ENCODE measurements at places on chromosomes 1 and 21. TPM values are rescaled to one million over a fixed set of nuclear protein-coding genes. Genes with fewer than 3 reads are reported as not detected.

USH2A gene
- 0.06 TPM for polyA plus RNA-seq

SLC16A4 gene
- polyA plus RNA-seq, result 47.1 TPM

DNA sequence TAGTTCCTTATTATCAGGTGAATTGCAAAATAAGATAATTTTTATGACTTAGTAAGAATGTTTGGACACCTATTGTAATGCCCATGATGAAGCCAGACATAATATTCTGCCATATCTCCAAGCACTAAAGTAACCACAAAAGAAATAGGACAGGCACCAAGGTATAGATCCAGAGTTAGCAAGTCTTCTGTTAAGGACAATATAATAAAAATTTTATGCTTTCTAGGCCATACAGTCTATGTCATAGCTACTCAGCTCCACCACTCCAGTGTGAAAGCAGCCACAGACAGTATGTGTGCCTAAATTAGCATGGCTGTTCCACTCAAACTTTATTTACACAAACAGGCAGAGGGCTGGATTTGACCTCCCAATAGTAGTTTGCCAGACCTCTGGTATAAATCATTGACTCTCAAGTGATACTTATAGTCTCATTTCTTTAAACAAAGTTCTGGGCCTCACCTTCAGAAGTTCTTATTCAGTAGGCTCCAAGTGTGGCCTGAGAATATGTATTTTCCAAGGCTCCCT, 88.3 kb downstream of the SCMH1 start:
- H3K36me3 ChIP-seq, result peaks cover 8% of the 10 kb centered on the region
- H3K4me3 ChIP-seq, result no peak overlapping the region
- H3K27me3 ChIP-seq, result no peaks in the 10 kb centered on the region
- H3K27ac ChIP-seq, result peak overlapping the region; percentile 51
- DNase-seq, result no peak
- H3K4me1 ChIP-seq, result peaks cover 33% of the 10 kb centered on the region

DNA sequence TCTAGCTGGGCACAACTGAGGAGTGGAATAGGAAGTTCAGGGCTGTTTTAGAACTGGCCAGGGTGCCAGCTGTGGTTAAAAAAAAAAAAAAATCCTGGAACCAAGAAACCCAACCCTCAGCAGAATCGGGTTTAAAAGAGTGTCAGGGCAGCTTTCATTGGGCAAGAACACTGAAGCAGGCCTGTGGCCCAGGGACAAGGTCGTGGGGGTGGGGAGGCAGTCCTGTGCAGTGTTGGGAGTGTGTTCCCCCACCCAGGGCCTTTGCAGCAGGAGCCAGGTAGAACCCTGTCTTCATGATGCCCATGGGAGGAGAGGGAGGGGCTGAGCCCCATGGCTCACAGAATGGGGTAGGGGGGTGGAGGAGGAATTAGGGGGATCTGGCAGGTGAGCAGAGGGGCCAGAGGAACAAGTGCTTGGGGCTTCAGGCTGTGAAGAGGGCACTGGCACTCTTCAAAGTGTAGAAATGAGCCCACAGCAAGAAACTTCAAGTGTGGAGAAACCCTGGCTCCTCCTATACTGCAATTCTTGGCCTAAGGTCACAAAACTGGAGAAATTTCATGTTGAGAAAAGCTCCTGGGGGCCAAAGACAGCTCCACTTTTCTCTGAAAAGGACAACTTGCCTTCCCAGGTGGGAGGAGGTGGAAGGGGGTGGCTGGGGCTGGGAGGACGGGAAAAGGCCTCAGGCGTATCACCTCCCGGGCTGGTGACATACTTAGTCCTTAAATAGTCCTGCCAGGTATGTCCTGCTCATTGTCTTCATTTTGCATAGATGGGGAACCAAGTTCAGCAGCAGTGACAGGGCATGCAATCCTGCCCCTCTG, 39.3 kb downstream of the KIAA1614 start:
- H3K4me1 ChIP-seq, result peaks cover 3% of the 10 kb centered on the region
- H3K36me3 ChIP-seq, result peaks cover 20% of the 10 kb centered on the region
- H3K4me3 ChIP-seq, result no peak overlapping the region
- H3K27me3 ChIP-seq, result no peaks in the 10 kb centered on the region

- H3K36me3 ChIP-seq, result no peaks in the 10 kb centered on the region
- H3K27ac ChIP-seq, result no peak overlapping the region
- H3K27me3 ChIP-seq, result no peaks in the 10 kb centered on the region
- no peak for DNase-seq
- H3K4me1 ChIP-seq, result no peaks in the 10 kb centered on the region
These were observed 317.9 kb downstream of the LTN1 start for GRCh38 chr21:28674763-28675162.

DNA sequence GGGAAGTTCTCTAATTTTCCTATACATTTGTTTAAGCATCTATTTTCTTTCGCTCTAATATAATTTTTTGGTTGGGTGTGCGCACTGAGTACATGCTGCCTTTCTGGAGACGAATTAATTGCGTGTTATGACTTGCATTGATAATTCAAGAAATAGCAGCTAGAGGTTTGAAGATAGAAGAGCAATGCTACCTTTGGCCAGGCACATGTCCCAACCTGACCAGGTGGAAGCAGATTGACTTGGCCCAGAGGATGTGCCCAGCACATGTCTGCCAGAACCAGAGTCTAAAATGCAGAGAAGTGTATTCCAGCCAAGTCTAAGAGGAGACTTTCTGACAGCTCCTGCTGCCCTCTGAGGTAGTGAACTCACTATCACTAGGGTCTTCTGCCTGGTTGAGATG, 114.3 kb downstream of the SLC35F3 start:
- no peak overlapping the region for H3K27ac ChIP-seq
- no peak for DNase-seq
- no peaks in the 10 kb centered on the region for H3K27me3 ChIP-seq
- H3K4me1 ChIP-seq, result no peaks in the 10 kb centered on the region

DNA sequence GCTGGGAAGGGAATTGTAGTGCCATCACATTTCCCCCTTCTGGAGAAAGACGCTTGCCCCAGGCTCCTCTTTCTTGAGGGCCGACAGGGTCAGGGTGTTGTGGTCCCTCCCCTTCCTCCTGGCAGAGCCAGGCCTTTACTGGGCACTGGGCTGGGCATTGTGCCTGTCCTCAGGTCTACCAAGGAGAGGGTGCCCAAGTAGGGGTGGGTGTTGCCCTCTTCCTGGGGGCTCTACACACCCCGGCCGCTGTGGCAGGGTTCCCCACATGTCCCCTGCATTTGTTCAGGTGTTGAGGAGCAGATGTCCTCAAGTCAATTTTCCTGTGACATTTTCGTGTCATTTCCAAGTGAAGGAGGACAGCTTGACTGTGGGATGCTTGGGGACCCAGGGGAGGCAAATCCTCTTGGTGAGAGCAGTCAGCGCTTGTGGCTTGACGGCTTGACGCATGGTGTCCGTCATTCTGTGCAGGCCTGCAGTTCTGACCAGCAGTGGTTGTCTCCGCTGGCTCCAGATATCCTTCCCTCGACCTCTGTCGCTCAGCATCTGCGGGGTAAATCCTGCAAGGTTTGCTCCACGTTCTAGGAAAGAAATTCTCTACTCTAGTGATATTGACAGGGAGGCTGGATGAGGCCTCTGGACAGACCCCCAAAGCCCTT, 181.9 kb upstream of the VAMP3 start:
- no peak overlapping the region for H3K4me3 ChIP-seq
- no peaks in the 10 kb centered on the region for H3K27me3 ChIP-seq
- peaks cover 6% of the 10 kb centered on the region for H3K4me1 ChIP-seq
- no peak overlapping the region for H3K27ac ChIP-seq

DNA sequence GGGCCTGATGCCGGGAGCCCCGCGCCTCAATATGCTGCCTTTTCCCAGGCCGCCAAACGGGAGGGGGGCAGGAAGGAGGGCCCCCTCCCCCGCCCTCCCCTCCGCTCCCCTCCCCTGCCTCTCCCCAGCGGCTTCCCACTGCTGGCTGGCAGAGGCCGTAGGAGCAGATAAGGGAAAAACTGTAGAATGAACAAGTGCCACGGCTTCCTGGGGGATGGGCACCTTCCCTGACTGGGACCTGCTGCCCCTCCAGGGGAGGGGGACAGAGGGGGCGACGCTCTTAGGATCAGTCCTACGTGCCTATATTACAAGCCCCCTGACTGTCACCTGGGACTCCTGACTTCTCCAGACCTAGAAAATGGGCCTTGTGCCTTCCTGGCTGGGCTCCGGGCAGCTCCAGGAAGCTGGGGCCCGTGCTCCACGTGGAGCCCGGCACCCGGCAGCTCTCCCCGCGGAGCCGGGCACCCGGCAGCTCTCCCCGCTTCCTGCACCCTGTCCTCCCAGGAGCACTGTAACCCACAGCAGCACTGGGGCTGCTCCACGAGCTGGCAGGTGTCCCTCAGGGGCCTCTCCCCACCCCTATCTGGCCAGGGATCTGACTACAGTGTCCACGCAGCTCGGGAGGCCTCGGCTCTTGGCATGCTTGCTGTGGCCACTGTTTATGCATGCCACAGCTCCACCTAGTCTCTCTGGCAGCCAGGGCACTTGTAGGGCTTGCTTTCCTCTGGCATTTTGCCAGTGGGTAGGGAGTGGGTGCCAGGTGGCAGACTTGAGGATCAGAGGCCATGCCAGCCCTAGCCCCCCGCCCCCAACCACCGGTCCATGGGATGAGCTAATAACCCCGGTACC, 674 bp upstream of the HES5 start:
- H3K27me3 ChIP-seq, result peaks cover 77% of the 10 kb centered on the region
- H3K4me3 ChIP-seq, result no peak overlapping the region
- H3K27ac ChIP-seq, result no peak overlapping the region
- peaks cover 44% of the 10 kb centered on the region for H3K4me1 ChIP-seq

DNA sequence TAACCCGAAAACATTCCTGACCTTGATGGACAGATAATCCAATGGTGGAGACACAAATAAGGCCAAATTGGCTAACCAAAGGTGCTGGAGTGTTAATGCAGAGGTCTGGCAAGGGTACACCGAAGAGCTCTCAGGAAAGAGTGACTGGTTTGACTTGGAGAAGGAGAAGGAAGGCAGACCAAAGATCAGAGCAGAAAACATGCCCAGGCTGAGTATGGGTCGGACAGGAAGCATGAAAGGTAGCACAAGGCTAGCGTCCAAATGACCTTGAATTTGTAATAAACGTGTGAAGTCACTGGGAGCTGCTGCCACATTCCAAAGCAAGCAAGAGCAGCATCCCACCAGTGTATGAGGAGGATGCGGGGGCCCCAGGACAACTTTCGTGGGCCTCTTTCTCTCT, 45.7 kb downstream of the APP start:
- DNase-seq, result no peak
- H3K4me1 ChIP-seq, result peaks cover 4% of the 10 kb centered on the region
- H3K4me3 ChIP-seq, result no peak overlapping the region
- H3K36me3 ChIP-seq, result no peaks in the 10 kb centered on the region
- no peak overlapping the region for H3K27ac ChIP-seq

DNA sequence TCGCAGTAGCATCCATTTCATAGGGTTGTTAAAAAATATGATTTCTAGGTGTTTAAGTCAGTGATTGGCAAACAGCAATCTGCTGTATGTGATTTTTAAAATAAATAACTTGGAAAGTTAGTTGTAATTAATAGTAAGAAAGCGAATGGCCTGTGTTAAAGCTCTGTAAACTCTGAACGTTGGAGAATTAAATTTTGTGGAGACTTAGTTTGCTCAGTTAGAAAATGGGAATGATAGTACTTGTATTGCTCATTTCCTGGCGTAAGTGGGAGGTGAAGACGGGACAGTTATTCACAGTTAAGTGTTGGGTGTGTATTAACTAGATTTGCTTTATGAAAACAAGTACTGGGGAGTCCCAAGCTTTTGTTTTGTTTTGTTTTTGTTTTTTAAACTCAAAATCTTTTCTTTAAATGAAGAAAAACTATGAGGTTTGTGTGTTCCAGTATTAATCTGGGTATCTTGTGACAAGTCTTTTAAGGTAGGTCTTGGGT, 995 bp downstream of the CACYBP start:
- peaks cover 11% of the 10 kb centered on the region for H3K36me3 ChIP-seq
- H3K4me1 ChIP-seq, result peaks cover 14% of the 10 kb centered on the region
- H3K27ac ChIP-seq, result peak overlapping the region; percentile 91
- no peaks in the 10 kb centered on the region for H3K27me3 ChIP-seq
- peak; percentile 14 for DNase-seq

DNA sequence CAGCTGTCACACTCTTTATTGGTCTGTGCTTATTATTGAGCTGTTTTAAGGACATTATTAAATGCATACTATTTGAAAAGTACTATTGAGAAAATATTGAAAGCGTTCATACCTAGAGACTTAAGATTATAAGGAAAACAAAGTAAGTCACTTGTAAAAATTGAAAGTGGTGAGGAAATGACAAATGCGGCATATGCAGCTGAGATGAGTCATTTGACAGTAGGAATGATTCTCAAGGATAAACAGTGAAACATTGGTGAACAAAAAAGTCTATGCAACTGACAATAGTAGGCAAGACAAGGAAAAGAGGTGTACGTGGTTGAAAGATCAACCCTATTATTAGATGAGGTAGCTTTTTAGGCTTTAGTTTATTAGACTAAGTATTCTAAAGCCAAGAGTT, 82.6 kb upstream of the MAP10 start:
- no peak for DNase-seq
- H3K36me3 ChIP-seq, result no peaks in the 10 kb centered on the region
- H3K4me1 ChIP-seq, result peaks cover 2% of the 10 kb centered on the region
- H3K27ac ChIP-seq, result no peak overlapping the region
- no peaks in the 10 kb centered on the region for H3K27me3 ChIP-seq

DNA sequence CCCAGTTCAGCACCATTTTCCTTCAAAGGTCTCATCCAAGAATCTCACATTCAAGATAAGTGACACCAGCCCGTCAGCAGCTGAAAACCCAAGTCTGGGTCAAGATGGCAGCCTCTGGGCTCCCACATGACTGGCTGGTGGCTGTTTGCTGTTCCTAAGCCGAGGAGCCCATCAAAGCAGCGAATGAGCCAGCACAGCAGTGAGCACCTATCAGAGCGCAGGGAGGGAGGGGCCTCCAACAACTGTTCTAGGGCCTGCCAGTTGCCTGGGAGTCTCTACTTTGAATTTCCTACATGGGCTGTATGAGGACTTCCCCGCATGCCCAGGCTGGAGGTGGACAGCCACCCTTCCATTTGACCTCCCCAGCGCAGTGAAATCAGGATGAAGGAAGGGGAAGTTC, 102.7 kb downstream of the ADARB1 start:
- peaks cover 9% of the 10 kb centered on the region for H3K36me3 ChIP-seq
- no peak overlapping the region for H3K27ac ChIP-seq
- DNase-seq, result no peak
- H3K4me1 ChIP-seq, result no peaks in the 10 kb centered on the region

DNA sequence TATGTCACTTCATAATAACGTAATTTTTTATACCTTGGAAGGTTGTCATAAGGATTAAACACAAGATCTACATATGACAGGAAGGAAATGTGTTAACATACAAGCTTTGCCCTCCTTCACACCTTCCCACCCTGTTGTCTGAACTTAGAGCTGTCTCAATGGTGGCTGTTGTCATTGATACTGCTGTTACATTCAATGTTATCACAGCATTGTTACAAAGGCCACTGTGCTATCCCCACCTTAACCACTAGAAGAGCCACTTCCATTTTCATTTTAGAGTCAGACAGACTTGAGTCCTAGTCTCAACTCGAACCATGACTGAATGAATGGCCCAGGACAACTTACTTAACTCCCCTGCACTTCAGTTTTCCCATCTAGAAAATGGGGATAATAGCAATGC, 31.2 kb downstream of the TAS1R2 start:
- no peak overlapping the region for H3K4me3 ChIP-seq
- H3K36me3 ChIP-seq, result no peaks in the 10 kb centered on the region
- no peak for DNase-seq
- H3K27ac ChIP-seq, result no peak overlapping the region
- no peaks in the 10 kb centered on the region for H3K4me1 ChIP-seq
- no peaks in the 10 kb centered on the region for H3K27me3 ChIP-seq
